ENCODE measurements at places on chromosomes 1 and 21. TPM values are rescaled to one million over a fixed set of nuclear protein-coding genes. Genes with fewer than 3 reads are reported as not detected.

The ATXN7L2 gene
- total RNA-seq = 2.1 TPM

The KAZN gene
- total RNA-seq = 3.8 TPM

The ADORA3 gene
- 0.16 TPM for total RNA-seq

The C1orf94 gene
- not detected for total RNA-seq

The TMEM61 gene
- total RNA-seq = not detected

The CHIA gene
- total RNA-seq = not detected

Measured in bronchial smooth muscle cell (primary cell).